ENCODE measurements at places on chromosomes 5 and 9. TPM values are rescaled to one million over a fixed set of nuclear protein-coding genes. Genes with fewer than 3 reads are reported as not detected.

- no peak for DNase-seq
Measured at GRCh38 chr9:2907411-2907810, 63.5 kb upstream of the PUM3 start.

GRCh38 chr5:178282391-178282790 lies 49.8 kb upstream of the PHYKPL start:
- no peak for DNase-seq

NOL8 gene
- 46.2 TPM for total RNA-seq

DNA sequence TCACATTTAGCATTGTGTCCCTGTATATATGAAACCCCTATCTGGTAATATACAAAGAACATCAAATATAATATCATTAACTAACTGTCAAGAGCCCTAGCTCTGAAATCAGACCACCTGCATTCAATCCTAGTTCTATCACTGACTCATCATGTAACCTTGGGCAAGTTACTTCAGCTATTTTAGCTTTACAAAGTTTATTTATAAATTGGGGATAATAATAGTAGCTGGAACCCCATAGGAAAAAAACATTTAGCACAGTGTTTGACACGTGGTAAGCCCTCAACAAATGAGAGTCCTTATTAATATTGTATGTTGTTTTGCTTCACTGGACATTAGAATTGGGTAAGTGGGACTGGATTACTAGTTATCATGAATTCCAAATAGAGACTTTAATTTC lies 157.5 kb downstream of the EBF1 start:
- DNase-seq = no peak

GRCh38 chr5:17314907-17315471 lies 97.6 kb downstream of the BASP1 start:
- no peak for DNase-seq

- DNase-seq = no peak
Measured at GRCh38 chr5:171623107-171623506, 162.5 kb upstream of the SMIM23 start.

DNA sequence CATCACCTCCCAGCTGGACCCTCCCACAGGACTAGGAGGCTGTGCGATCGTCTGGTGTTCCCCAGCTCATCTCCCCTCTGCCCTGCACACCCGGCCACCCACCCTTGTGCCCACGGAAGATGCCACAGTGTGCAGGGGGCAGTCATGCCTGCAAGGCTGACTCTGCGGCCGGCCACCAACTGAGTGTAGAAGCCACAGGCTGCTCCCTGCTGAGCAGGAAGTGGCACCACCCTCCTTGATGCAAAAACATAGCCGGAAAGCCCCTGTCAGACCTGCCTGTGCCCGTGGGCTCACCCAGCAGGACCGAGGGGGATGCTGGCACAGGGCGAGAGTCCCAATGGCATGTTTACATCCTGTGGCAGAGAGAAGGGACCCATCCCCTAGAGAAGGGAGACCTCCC lies 40.3 kb upstream of the SLC12A7 start:
- DNase-seq = no peak

NDUFS6 gene
- total RNA-seq = 39.5 TPM

JAK2 gene
- total RNA-seq = 51.0 TPM

- no peak for DNase-seq
Measured at GRCh38 chr5:166363087-166363760, 1928.2 kb upstream of the WWC1 start.

- DNase-seq = no peak
Measured at GRCh38 chr5:17088051-17088450, 129.4 kb upstream of the BASP1 start.

- peak; percentile 83 for DNase-seq
Measured at GRCh38 chr5:134510970-134511795, 14.3 kb upstream of the JADE2 start.

- DNase-seq = peak; percentile 97
Measured at GRCh38 chr5:149960272-149961185, at the start of gene SLC26A2. Gene SLC26A2, plus strand, starts transcription at chr5:149960758. Its CDS starts 16,895 bp downstream, at chr5:149977653.

DNA sequence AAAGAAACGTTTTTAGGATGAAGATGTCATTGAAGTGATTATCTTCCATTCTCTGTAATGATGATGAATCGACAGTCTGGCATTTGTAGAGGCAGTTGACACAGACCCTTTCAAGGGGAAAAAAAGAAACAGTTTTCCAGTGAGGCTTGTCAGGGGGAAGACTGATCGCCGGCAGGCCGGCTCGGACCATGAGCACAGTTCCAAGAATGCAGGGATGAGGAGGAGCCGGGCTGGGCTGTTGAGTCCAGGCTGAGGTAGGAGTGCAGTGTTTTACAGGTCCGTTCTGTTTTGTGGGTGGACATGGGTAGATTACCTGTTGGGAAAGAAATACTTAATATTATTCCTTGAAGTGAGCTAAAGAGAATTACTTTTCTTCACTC lies 194.6 kb downstream of the AOPEP start:
- DNase-seq = no peak

GRCh38 chr5:145855763-145856267 lies 17.0 kb downstream of the GRXCR2 start:
- DNase-seq = no peak
